Activated CD4-positive, alpha-beta memory T cell treated with anti-CD3 and anti-CD28 coated beads for 36 hours (primary cell): ENCODE measurements at places on chromosomes 12 and 14. TPM values are rescaled to one million over a fixed set of nuclear protein-coding genes. Genes with fewer than 3 reads are reported as not detected.

OR4E2 gene
- not detected for total RNA-seq

UNC79 gene
- not detected for total RNA-seq

GRCh38 chr12:96314723-96315122, 85.5 kb downstream of the CDK17 start:
- no peak for DNase-seq

BLTP3B gene
- total RNA-seq: 53.1 TPM

TGM1 gene
- 4.5 TPM for total RNA-seq

DNA sequence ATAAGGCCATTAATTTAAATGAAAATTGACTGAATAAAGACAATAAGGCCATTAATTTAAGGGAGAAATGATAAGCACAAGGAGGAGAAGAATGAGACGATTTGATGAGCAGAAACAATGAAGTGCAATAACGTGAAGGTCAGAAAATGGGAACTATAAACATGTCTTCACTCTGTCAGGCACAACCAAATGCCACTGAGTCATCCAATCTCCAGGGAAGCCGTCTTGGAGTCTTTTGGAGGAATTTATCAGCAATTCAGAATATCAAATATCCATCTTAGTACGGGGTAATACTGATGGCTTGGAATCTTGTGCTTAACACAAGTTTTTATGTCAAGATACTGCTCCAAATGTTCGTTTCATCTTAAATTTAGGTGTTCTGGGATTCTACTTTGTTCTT, 159.9 kb downstream of the CAPZA3 start:
- no peak for DNase-seq

GRCh38 chr12:45703942-45704341, 25.6 kb upstream of the ARID2 start:
- DNase-seq: no peak

DNA sequence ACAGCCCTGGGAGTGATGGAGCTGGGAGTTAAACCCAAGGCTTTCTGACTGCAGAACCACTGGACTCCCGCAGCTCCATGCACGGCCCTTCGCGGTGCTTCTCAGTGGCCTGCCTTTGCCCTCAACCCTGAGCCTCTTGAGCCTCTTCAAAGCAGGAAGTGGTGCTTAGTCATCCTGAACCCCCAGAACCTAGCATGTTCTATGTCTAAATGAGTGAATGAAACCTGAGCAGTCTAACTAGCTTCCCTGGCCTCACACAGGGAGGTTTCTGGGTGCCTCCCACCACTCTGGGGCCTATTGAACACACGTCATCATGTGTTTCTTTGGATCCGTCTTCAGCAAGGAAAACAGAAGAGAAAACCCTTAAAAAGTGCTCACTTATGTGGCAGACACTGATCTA, 117.9 kb upstream of the SFSWAP start:
- peak; percentile 72 for DNase-seq

GRCh38 chr14:97206916-97207315, 409.7 kb downstream of the VRK1 start:
- DNase-seq: no peak

GRCh38 chr14:81990312-81990761, 456.7 kb upstream of the SEL1L start:
- DNase-seq: peak; percentile 39

TMPRSS12 gene
- total RNA-seq: not detected

APOF gene
- total RNA-seq: not detected

SERPINA1 gene
- 24.5 TPM for total RNA-seq

DNA sequence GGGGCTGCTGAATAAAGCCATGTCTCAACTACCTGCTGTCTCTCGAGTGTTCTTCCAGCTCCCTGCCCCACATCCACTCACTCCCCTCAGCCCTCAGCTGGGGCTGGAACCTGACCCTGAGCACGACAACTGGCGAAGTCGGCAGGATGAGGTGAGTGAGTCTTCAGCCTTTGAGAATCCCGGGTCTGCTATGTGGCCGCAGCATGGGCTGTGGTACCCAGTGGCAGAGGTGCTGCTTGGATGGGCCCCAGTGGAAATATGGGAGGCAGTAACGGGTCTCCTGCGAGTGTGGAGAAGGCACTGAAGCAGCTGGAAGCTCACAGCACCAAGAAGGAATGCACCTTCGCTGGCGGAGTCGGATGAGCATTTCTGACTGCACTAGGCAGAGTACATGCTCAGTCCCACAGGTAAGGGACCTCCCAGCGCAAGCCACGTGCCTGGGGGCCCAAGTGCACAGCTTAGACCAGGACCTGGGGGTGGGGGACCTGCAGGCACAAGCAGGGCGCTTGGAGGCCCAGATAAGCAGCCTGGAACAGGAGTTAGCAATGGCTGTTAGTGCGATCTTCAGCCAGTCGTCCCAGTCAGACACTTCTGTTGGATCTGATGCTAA, 95.5 kb upstream of the TMPO start:
- no peak for DNase-seq

- no peak for DNase-seq
Measured at GRCh38 chr12:105409279-105409678, 78.8 kb downstream of the C12orf75 start.

PLXNC1 gene
- total RNA-seq: 6.2 TPM

WBP11 gene
- 134 TPM for total RNA-seq

GRCh38 chr14:54816450-54816849, 86.2 kb downstream of the GCH1 start:
- no peak for DNase-seq

OAS2 gene
- total RNA-seq: 140 TPM

DNA sequence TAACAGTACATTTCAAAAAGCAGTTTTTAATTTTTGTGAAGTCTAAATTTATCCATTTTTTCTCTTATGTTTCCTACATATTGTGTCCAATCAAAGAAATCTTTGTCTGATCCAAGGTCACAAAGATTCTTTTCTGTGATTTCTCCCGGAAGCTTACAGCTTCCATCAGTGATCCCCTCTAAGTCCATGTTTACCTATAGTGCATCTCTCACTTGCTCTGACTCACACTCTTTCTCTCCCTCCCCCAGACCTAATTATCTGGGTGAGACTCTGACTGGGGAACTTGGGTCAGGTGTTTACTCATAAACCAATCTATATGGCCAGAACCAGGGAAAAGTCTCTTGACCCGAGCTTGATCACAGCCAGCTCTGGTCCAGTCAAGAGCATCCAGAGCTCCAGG, 224.4 kb downstream of the SPTSSA start:
- DNase-seq: no peak

SLCO1C1 gene
- total RNA-seq: not detected

DNA sequence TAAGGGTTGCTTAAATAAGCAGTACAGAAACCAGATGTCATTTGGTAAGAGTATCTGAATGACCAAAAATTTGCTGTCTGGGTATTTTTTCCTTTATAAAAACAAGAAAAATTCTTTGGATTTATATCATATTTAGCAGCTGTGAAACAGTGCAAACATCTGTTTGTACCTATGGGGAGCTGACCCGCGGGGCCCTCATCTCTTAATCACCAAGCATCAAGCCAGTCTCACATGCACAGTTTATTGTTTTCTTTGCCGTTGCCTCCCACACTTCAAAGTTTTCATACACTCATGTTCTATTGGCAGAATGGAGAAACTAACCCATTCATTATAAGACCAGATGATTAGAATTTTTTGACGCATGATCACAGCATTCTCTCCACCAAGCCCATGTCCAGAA, 142.2 kb downstream of the BMP4 start:
- no peak for DNase-seq

- no peak for DNase-seq
Measured at GRCh38 chr12:16358878-16359277, 11.4 kb downstream of the MGST1 start.

DNA sequence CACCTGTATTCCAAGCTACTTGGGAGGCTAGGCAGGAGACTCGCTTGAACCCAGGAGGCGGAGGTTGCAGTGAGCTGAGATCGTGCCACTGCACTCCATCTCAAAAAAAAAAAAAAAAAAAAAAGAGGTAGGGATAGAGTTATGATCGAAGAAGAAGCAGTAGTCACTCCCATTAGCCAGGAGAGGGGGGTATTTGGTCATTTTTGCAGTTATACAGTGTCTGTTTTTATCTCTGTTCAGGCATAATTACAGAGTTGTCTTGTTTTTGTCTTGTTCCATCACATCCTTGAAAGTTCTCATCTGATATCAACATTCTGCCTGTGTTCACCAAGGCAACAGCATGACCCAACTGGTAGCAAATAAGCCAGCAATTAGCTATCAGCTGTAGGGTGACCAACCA, 98.5 kb upstream of the TMPO start:
- no peak for DNase-seq

- DNase-seq: no peak
Measured at GRCh38 chr14:92800012-92800411, 5.9 kb downstream of the GOLGA5 start.
